NB4 (cell line): ENCODE measurements at places on chromosomes 4 and X.

- DNase-seq: no peak
Observed at GRCh38 chrX:97030947-97031346, 147.2 kb downstream of the RPA4 start.

DNA sequence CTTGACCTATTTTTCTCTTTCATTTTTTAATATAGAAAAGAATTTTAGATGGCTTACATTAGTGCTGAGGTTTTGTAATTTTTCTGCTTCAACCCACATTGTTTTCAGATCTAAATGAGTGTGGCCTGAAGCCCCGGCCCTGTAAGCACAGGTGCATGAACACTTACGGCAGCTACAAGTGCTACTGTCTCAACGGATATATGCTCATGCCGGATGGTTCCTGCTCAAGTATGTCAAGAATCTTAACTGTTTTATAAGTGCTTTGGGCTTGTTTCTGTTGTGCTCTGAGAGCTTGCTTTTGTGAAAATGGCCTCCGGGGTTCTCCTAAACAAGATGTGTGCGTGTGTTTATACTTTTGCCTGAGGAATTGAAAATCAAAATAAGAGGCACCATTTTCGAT is 41.6 kb downstream of the NPNT start:
- DNase-seq: no peak

GRCh38 chrX:43474321-43474720 is 181.8 kb upstream of the MAOA start:
- DNase-seq: no peak

- DNase-seq: no peak
Observed at GRCh38 chr4:92232566-92232965, 71.2 kb upstream of the GRID2 start.

DNA sequence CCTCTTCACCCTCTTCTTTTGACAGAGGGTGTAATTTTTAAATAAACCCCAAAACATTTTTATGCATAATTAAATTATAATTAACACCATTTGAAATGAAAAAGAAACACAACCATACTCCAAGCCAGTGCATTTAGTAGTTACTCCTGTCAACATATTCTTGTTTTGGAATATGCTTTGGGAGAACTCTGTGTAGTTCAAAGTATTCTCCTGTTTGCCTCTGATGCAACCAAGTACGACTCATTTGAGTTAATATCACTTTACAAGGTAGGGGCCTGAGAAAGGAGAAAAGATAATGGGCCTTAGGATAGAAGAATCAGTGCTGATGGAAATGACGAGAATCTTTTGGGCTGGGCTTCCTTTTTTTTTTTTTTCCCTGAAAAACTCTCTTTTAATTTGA is 2.7 kb downstream of the PTPN13 start:
- peak; percentile 25 for DNase-seq

- no peak for DNase-seq
Observed at GRCh38 chr4:18463987-18464559, 442.5 kb upstream of the LCORL start.

DNA sequence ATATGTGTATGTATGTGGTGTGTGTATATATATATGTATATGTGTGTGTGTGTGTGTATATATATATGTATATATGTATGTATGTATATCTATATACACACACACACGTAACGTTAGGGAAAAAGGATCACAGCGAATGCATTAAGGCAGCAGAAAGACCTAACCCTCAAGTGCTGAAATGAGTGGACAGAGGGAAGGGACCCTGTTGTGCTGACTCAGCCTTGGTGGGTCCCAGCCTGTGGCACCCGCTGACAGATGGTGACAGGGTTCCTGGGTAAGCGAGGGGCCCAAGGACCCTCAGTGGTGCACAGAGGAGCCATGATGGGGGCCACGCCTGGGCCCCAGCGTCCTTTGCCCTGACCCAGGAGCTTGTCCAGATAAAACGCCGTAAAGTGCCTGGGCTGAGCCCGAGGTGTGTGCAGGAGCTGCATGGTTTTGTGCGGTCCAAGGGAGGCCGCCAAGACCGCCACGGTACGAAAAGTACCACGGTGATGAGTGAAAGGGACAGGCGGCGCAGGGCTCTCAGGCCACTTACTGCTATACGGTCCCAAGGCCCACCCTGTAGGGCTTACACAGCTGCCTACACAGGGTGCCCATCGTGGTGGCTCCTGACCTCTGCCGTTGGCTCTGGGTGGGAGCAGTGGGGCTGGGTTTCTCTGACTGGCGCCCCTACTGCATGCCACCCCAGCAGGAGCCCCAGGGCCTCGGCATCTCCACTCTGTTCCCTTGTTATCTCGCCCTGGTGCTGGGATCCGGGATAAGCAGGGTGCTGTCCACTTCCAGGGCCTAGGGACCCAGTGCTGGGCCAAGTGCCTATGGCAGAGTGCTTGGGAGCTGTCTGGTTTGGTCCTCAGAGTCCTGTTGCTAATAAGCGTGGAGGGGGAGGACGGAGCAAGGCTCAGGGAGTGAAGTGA is 10.0 kb downstream of the SH3BP2 start:
- no peak for DNase-seq

- DNase-seq: no peak
Observed at GRCh38 chr4:21002286-21002685, 302.0 kb downstream of the PACRGL start.

DNA sequence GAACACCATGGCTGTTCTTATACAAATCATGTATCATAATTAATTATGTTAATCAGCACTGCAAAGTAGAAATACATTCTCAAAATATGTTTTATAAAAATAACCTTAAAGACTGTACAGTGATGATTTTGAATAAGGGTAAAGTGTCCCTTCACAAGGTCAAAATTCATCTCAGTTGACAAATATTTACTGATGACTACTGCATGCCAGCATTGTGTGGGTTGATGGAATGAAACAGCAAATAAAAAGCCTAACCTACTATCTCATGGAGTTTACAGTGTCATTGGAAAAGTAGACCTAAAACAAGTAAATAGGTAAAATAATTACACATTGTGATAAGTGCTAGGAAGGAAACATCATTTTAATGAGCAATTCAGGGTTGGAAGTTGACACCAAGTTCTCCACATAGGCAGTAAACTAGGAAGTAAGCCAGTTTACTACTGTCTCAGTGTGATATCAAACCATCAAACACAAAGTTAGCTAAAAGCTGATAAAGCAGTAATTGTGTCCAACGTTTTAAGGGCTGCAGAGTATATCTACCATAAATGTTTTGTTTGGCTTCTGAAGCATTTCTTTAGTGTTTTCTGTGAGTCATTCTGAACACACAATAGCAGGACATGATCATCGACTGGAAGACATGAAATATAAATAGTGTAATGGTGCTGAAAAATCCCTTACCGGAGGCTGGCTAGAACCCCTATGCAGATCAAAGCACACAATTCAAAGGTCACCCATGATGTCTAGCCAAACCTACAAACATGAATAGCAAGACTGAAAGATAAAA is 221.8 kb downstream of the DACH2 start:
- no peak for DNase-seq

DNA sequence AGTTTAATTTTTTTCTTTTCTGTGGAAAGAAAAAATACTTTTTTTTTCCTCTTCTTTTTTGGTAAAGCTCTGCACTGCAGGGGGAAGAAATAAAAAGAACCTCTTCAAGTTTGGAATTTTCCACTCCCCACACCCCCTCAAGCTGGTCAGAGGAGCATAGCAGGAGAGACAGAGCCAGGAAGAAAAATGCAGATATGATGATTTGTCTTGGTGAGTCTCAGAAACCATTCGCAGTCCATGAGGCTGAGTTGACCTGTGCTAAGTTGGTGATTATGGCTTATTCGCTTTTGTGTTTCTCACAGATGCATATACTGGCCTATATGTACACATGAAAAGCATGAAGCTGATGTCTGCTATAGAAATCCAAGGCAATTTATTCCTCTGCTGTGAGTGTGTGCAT is 205.9 kb downstream of the LDB2 start:
- DNase-seq: no peak

DNA sequence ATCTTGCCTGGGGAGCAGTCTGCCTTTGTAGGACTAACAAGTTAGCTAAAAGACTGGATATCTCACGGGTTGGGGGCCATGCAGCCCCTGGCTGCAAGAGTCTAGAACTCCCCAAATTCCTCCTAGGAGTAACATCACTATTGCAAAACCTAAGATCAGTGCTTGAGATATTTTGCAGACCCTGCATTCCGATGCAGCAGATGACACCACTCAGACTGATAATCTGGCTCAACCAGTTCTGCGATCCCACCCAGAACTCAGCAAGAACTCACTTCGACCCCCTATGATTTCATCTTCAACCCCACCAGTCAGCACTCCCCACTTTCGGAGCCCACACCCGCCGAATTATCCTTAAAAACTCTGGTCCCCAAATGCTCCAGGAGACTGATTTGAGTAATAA is 834.0 kb downstream of the C4orf33 start:
- no peak for DNase-seq

GRCh38 chrX:22159071-22159470 is 113.6 kb upstream of the CBLL2 start:
- DNase-seq: no peak

DNA sequence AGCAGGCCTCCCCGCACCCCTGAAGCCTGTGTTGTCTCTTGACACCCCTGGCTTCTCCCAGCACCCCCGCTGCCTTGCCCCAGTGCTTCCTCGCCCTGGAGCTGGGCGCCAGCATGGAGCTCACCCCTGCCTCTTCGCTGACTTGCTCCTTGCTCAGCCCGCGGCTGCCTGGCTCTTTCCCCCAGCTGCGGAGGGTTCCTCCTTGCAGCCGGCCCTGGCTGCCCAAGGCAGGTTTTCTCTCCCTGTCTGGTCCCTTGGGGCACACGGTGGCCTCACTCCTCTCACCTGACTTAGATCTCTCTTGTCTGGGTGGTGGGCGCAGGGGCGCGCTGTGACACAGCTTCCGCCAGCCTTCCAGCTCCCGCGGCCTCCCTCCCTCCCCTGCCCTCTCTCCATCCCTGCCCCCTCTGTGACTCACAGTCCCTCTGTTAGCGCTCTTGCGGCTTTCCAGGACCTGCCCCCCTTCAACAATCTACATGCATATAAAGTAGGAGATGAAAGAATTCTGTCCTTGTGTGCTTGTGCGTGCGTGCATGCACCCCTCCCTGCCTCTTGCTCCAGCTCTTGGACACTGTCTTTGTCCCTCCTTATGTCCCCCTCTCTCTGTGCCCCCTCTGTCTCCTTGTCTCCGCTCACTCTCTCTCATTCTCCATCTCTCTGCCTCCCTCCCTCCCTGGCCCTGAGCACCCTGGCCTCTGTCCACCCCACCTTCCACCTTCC is 2.2 kb downstream of the PLXNB3 start:
- DNase-seq: peak; percentile 88

GRCh38 chr4:36024901-36025660 is 219.2 kb downstream of the ARAP2 start:
- DNase-seq: no peak

- no peak for DNase-seq
Observed at GRCh38 chrX:129613596-129613995, 41.2 kb downstream of the APLN start.

DNA sequence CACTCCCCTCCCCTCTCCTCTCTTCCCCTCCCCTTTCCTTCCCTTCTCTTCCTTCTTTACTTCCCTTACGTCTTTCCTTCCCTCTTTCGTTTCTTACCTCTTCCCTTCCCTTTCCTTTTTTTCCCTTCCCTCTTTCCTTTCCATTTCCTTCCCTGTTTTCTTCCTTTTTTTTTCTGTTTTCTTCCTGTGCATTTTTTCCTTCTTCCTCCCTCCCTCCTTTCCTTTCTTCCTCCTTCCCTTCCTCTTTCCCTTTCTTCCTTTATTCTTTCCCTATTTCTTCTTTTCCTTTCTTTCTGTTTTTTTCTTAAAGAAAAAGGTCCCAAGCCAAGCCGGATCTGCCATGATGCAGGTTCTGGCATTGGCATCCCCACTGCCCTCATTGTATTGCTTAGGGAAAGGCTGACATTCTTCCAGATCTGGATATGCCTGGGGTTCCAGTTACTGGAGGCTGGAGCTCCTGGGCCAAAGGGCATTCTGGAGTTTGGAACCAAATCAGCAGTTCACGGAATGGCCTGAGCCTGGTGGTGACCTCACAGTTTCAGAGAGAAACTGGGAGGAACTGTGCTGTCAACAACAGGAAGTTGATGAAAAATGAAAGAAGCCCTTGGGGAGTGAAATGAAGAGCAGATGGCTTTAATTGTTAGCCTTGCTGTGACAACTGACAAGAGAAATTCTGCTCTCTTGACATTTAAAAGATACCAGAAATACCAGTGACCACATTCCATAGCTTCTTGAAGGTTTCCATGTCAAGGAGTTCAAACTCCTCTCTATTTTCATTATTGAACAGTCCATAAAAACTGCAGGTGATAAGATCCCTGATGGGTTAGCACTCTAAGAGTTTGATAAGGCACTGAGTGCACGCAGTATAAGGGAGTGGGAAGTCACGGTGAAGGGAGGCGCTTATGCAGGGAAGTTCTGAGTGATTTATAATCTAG is 622.1 kb downstream of the SPRY1 start:
- DNase-seq: peak; percentile 12
